ENCODE measurements at places on chromosomes 13 and 19.

DNA sequence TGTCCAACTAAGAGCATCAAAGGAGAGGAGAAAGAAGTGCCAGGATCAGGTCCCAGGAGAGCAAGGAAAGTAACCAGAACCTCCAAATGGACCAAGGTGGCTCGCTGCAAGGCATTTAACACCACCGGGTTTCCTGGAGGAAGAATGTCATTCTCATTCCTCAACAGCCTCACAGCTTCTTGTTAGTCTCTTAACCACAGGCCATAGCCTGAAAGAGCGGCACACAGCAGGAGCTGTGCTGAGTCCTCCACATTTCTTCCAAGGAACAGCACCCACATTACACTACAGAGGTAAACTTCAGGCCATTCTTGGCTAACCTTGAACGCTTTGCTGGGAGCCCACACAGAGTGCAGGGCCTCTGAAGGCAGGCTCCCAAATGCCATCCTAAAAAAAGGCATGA is 23.6 kb downstream of the DOCK9 start:
- no peak for DNase-seq

- no peak for DNase-seq
Measured at GRCh38 chr13:50527612-50528509, 315.6 kb downstream of the DLEU7 start.

DNA sequence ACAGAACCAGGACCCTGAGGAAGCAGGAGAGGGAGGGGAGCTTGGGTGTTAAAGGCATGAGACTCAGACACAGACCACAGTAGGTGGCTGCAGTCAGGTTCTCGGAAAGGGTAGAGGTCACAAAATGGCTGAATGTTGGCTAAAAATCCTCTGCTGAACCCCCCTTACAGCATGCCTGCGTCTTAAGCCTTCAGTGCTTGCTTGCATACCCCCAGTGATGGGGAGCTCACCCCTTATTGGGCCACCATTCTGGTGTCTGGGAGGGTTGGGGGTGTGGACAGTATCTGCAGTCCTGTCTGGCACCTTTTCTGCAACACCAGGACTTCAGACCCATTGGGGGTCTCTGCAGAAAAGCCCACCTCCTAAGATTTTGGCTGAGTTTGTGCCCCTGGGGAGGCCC is 14.2 kb upstream of the B3GNT3 start:
- no peak for DNase-seq

GRCh38 chr13:93326234-93326811 is 99.7 kb downstream of the GPC6 start:
- DNase-seq: no peak

DNA sequence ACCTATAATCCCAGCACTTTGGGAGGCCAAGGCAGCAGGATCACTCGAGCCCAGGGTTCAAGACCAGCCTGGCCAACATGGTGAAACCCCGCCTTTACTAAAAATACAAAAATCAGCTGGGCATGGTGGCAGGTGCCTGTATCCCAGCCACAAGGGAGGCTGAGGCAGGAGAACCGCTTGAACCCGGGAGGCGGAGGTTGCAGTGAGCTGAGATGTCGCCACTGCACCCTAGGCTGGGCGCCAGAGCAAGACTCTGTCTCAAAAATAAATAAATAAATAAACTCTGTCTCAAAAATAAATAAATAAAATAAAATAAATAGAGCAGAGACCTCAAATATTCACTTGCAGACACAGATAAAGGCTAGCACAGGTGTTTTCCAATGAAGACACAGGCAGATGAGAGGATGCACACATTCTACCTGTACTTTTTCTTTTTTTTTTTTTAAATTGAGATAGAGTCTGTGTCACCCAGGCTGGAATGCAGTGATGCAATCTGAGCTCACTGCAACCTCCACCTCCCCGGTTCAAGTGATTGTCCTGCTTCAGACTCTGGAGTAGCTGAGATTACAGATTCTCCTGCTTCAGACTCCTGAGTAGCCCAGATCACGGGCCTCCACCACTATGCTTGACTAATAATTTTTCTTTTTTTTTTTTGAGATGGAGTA is 2.7 kb upstream of the RPS16 start:
- no peak for DNase-seq

GRCh38 chr13:38042771-38043170 is 173.2 kb upstream of the TRPC4 start:
- no peak for DNase-seq

- DNase-seq: no peak
Measured at GRCh38 chr13:72144636-72145035, 277.6 kb upstream of the DACH1 start.

DNA sequence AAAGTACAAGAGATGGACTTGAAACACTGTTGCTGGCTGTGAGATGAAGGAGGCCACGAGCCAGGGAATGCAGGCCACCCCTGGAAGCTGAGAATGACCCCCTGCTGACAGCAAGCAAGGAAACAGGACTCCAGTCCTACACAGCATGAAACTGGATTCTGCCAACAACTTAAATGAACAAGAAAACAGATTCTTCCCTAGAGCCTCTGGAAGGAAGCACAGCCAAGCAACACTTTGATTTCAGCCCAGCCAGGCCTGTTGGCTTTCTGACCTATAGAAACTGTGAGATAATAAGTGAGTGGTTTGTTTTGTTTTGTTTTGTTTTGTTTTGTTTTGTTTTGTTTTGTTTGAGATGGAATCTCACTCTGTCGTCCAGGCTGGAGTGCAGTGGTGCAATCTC is 105.3 kb upstream of the CACNA1A start:
- DNase-seq: no peak
